Stimulated activated CD8-positive, alpha-beta memory T cell treated with anti-CD3 and anti-CD28 coated beads, Interleukin-4, amount 100 ng/mL, for 1 hour (primary cell): ENCODE measurements at places on chromosomes 6 and 20.
A peak's percentile ranks its signal among the peaks of the same experiment; 100 is the strongest.

DNA sequence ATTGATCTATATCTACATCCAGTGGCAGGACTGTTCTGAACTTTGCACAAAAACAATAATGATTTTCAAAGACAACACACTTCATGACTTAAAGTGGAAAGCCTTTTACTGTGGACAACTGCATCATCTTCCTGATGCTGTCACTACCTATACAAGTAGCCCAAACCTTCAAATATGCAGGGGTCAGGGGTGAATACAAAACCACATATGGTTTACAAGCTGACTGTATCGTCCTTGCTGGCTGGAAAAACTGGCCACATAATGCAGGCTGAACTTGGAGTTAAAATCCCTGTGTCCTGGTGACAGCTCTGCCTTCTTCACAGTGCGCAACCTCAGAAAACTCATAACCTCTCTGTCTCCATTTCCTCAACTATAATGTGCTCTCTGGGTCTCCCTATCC, 128.9 kb downstream of the GMDS start:
- no peak for DNase-seq

DNA sequence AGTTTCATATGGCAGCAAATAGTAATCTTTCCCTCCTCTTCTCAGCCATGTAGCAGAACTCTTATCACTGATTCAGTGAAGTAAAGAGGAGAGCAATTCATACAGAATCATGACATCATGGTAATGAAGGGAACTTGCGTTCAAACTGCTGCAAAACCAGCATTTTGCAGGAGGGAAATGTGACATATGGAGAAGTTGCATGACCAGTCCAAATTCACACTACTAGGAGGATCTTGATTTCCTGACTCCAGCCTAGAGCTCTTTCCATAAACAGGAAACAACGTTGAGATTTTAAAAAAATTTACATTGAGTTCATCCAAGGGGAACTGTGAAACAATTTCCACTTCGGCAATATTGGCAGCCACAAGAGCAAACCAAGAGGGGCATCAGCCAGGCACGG, 63.8 kb downstream of the MBOAT1 start:
- DNase-seq = no peak

- no peak for DNase-seq
Observed at GRCh38 chr6:142827991-142828390, 117.0 kb downstream of the HIVEP2 start.

DNA sequence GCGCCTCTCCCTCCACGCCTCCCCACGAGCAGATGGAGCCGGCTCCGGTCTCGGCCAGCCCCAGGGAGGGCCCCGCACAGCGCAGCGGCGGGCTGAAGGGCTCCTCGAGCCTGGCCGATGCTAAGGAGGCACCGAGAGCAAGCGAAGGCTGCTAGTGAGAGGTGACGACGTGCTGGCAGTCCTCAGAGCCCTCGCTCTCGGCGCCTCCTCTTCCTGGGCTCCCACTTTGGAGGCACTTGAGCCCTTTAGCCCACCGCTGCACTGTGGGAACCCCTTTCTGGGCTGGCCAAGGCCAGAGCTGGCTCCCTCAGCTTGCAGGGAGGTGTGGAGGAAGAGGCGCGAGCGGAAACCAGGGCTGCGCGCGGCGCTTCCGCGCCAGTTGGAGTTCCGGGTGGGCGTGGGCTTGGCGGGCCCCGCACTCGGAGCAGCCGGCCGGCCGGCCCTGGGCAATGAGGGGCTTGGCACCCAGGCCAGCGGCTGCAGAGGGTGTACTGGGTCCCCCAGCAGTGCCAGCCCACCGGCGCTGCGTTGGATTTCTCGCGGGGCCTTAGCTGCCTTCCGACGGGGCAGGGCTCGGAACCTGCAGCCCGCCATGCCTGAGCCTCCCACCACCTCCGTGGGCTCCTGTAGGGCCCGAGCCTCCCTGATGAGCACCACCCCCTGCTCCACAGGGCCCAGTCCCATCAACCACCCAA, 2.5 kb upstream of the TMEM14C start:
- DNase-seq = no peak

- no peak for DNase-seq
Observed at GRCh38 chr20:2524709-2525506, 11.5 kb upstream of the TMC2 start.

GRCh38 chr6:7324520-7324919, 11.5 kb upstream of the SSR1 start:
- no peak for DNase-seq

- no peak for DNase-seq
Observed at GRCh38 chr6:142914369-142914768, 30.6 kb downstream of the HIVEP2 start.

- DNase-seq = no peak
Observed at GRCh38 chr6:156978948-156979347, 201.8 kb downstream of the ARID1B start.

DNA sequence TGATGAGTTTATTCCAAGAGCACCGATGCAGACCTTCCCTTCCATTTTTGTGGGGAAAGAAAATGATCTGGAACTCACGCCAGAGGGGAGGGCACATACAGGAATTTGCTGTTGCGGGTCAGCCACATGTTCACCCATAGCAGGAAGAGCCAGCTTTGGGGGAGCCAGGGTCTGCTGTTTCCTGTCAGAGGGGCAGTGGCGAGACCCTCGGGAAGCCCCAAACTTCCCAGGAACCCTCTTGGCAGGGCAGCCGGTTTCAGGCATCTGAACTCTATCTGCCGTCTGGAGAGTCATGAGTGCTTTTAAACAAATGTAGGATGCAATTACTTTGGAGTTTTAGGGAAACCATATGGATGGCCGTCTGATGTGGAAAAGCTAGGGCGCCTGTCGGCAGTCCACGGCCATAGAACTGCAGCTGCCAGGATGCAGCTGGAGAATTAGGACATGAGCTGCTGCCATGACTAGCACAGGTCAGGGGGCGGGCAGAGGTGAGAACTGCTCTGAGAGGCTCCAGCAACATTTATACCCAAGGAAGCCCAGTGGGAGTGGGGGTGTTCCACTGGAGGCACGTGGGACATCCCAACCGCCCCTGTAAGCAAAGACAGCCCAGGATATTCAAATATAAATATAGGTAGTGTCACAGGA, 14.8 kb upstream of the SERPINB9 start:
- no peak for DNase-seq

DNA sequence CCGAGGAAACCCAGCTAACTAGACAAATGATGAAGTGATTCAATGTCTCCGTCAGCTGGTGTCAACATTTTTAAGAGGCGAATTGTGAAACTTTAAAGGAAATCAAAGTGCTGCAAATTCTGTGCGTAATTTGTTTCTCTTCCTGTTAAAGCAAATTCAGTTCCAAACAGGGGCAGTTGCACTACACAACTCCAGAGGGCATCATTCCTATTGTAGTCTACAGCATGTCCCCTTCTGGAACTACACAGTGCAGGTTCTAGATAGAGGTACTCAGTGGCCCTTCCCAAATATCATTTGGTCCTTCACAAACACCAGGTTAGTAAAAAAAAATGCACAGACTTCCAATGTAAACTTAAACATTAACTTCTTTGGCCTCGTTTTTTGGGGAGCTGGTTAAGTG, 38.3 kb upstream of the SMLR1 start:
- no peak for DNase-seq

- DNase-seq = no peak
Observed at GRCh38 chr6:170063851-170064602, 226.9 kb downstream of the DLL1 start.

DNA sequence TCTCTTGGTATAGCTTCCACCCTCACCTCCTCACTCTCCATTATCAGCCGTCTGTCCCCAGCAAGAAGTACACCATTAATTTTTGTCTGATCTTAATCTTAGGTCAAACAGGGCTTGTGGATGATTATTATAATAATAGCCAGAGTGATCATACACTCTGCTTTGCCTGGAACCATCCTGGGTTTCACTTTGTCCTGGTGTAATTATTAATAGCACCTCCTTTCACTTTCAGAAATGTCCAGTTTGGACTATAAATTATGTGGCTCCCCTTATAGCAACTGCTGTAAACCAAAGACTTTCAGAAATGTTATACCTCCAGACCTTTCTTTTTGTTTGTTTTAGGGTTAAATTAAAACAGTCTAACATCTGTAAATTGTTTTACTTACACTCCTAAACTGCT, 951 bp upstream of the TRIM31 start:
- no peak for DNase-seq

- no peak for DNase-seq
Observed at GRCh38 chr6:81806793-81807565, 54.5 kb upstream of the TENT5A start.

GRCh38 chr6:72968704-72969103, 256.6 kb downstream of the KHDC1L start:
- no peak for DNase-seq

DNA sequence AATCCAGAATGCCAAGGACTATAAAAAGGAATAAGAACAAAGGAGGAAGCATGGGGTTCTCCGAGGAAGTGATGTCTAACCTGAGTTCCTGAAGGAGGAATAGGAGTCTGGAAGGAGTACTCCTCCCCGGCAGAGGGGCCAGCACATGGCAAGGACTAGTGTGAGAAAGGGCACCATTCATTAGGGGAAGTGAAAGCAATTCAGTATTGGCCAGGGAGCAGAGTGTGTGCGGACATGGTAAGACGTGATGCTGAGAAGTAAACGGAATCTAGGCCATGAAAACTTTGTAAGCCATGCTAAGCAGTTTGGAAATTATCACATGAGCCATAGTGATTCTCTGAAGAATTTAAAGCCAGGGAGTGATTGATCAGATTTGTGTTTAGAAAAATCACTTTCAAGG, 218.9 kb upstream of the PRDM1 start:
- DNase-seq = no peak

- peak; percentile 72 for DNase-seq
Observed at GRCh38 chr20:38893565-38894090, 32.6 kb upstream of the FAM83D start.

DNA sequence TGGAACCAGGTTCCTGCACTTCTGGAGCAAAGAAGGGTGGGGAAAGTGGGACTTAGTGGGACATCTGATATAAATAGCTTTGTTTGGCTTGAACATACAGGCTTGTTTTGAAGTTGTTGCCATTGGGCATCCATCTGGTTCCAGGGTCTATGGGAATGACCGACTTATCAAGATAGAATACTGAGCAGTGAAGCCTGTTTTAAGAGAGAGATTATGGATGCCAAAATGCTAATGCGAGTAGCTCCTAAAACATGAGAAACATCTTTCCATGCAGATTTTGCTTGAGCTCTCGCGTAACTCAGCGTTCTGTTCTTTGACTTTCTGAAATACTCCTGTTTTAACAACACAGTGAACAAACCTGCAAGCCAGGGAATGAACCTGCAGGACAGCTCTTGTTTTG, 98.5 kb downstream of the ANKS1A start:
- DNase-seq = no peak

DNA sequence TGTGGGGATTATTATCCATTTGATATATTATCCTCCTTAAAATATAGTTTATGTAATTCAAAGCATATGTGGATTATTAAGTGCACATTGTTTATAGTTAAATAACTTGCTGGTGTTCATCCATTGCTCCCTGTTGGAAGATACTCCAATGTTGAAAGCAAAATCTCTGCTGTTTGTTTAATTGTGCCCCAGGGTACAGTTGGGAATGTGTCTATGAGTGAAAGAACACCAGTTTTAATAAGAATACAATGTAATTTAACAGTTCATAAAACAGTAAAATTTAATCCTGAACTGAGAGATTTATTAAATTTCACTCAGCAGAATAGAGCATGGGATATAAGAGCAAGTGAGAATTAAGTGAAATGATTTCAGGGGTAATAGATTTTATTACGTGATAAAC, 364.9 kb downstream of the GRIK2 start:
- DNase-seq = no peak

DNA sequence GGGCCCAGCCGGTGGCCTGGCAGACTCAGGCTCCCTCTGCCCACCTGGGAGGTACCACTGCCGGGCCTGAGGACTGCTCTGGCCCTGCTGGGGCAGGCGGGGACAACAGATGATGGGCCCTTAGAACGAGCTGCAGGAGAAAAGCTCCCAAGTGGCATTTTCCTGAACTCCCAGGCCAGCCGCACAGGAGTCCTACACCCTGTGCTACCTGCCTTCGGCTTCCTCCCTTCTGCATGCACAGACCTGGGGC, 41.3 kb downstream of the DSTN start:
- DNase-seq = no peak

DNA sequence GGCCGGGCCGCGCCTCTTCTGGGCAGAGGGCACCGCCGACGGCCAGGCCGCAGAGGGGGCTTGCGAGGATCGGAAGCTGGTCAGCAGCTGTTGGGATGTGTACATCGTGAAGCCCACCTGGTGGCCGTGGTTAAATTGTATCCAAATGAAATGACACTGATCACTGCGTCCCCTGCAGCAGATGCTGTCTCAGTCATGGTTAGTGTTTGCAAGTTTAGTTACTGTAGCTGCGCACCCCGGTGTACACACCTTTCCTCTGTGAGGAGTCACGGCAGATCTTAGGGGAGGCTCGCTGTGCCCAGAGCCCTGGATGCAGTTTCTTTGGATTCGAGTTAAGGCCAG, 653 bp downstream of the NAA20 start:
- no peak for DNase-seq

GRCh38 chr6:15894973-15895725, 232.3 kb upstream of the DTNBP1 start:
- DNase-seq = no peak

- DNase-seq = no peak
Observed at GRCh38 chr20:43386878-43387277, 70.8 kb upstream of the SRSF6 start.

DNA sequence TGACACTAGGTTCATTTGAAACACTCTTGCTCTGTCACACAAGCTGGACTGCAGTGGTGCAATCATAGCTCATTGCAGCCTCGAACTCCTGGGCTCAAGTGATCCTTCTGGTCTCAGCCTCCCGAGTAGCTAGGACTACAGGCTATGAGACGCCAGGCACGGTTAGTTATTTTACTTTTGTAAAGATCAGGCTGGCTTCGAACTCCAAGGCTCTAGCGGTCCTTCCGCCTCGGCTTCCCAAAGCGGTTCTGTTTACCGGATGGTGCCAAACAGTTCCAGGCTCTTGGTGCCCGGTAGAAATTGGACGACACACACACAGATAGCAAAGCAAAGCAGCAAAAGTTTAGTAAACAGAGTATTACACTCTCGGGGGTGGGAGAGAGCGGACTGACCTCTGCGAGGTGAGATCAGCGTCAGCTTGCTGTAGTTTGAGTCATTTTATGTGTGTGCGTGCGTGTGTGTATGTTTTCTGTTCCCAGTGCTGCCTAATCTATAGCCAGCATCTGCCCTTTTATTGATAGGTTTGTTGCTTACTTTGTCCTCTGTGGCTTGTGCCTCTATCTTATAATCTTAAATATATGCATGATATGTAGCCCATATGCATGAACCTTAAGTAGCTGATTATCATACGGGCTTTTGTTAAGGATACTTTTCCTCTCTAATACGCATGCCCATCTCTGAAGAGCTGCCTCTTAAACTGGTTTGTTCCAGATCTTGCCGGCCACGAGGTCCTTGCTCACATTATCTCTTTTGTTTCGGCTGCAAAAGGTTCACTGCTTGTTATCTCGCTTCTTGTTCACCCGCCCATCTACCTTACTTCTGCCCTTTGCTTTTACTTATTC, 75.2 kb downstream of the OR2B2 start:
- no peak for DNase-seq

- DNase-seq = no peak
Observed at GRCh38 chr6:108661430-108661829, 100.7 kb downstream of the FOXO3 start.

GRCh38 chr20:43751167-43752050, 24.6 kb upstream of the GTSF1L start:
- DNase-seq = no peak

GRCh38 chr20:1636621-1637020, 16.8 kb upstream of the SIRPB1 start:
- DNase-seq = no peak

GRCh38 chr6:116426551-116426950, 34.6 kb upstream of the CALHM6 start:
- DNase-seq = no peak
